NCI-H2171 treated with DMSO at 0.1 percent for 48 hours (cell line): ENCODE measurements at places on chromosomes 2 and 18.
A peak's percentile ranks its signal among the peaks of the same experiment; 100 is the strongest.

- DNase-seq, result no peak
These were observed 493.7 kb upstream of the CDH7 start for GRCh38 chr18:65257149-65257548.

- DNase-seq, result no peak
These were observed 224.1 kb downstream of the SS18 start for GRCh38 chr18:25866331-25866730.

DNA sequence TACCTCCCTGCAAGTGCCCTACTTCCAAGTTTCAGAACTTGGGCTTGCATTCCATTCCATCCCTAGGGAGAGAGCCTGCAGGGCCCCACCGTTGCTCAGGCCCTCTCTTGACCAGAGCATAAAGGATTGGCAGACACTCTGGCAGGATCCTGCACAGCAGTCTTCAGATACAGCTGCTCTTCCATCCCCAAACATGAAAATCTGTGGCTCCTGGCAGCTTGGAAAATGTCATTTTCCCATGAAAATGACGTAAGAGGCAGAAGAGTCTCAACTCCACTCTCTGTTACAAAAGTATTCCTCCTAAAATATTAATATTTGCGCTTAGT lies 162.6 kb downstream of the GFPT1 start:
- peak; percentile 85 for DNase-seq

- DNase-seq, result no peak
These were observed 39.0 kb upstream of the SLC35F5 start for GRCh38 chr2:113795405-113795920.

DNA sequence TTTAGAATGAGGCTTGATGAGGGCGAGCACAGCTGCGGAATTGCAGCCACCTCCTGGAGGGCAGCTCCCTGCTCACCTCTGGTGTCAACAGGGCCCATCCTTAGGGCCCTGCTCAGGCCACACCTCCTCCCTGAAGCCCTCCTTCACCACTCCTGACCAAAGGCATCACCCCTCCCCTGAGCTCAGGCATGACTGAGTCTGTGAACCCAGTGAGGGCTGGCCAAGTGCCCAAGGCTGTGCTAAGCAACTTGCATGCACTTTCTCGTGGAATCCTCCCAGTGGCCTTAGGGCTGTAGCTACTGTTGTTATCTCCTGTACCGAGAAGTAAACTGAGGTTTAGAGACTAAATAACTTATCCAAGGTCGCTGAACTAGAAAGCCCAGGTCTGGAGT lies 101.7 kb downstream of the KLHL29 start:
- no peak for DNase-seq

DNA sequence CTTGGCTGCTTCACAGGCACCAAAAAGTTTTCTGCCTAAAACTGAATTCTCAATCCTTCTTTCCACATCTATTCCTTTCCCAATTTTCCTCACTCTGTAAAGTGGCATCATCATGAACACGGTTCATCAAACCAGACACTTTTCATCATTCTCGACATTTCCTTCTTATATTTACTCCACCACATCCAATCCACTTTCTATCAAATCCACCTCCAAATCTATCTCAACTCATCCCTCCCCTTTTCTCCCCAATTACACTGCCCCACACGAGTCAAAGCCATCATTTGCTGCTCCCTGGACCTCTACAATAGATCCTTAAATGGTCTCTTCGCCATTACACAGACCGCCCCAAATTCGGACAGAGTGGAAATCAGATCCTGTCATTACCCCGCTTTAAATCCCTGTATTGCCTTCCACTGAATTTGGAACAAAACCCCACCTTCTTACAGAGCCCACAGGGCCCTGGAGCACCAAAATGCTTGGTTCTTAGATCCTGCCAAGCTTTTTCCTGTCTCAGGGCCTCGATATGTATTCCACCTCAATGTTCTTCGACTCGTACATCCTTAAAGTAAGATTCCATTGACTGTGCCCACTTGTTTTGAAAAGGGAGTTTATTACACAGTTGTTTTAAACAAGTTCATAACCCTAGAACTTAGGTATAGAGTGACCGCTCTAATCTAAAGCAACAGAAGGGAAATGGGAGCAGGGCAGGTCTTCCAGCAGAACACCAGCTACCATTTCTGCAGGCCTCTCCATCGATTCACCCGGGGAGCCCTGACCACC lies 856 bp downstream of the ACAA2 start:
- no peak for DNase-seq

DNA sequence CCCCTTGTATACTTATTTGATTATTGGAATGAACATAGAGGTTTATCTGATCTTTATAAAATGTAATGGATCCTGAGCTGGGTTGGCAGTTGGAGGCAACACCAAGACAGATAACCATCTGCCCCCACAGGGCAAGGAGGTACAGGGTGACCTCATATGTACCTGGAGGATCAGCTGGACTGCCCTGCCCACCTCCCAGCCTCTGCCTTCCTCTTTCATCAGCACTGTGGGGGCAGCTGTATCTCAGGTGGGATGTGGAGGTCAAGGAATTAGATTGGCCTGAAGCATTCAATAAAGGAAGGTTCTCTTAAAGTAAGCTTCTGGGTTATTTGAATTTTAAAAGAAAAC lies 92.6 kb downstream of the LYPD6 start:
- no peak for DNase-seq

- no peak for DNase-seq
These were observed 49.2 kb upstream of the DAPL1 start for GRCh38 chr2:158745866-158746382.

- DNase-seq, result no peak
These were observed 42.2 kb downstream of the CHST9 start for GRCh38 chr18:27142891-27143290.

GRCh38 chr2:56335101-56335500 lies 151.3 kb downstream of the CCDC85A start:
- no peak for DNase-seq

- DNase-seq, result peak; percentile 13
These were observed 384.4 kb downstream of the SLC4A3 start for GRCh38 chr2:220011859-220012258.

DNA sequence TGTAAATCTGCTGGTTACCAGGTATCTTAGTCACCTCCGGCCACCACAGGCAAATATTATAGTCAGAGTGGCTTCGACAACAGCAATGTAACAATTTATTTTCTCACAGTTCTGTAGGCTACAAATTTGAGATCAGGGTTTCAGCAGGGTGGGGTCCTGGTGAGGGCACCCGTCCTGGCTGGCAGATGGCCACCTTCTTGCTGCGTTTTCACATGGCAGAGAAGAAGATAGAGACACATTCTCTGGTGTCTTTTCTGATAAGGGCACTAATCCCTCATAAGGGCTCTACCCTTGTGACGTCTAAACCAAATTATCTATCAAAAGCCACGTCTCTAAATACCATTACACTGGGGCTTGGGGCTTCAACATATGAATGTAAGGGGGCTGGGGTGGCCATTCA lies 843.2 kb upstream of the FANCL start:
- no peak for DNase-seq

GRCh38 chr2:205714058-205714776 lies 31.9 kb downstream of the NRP2 start:
- DNase-seq, result no peak

DNA sequence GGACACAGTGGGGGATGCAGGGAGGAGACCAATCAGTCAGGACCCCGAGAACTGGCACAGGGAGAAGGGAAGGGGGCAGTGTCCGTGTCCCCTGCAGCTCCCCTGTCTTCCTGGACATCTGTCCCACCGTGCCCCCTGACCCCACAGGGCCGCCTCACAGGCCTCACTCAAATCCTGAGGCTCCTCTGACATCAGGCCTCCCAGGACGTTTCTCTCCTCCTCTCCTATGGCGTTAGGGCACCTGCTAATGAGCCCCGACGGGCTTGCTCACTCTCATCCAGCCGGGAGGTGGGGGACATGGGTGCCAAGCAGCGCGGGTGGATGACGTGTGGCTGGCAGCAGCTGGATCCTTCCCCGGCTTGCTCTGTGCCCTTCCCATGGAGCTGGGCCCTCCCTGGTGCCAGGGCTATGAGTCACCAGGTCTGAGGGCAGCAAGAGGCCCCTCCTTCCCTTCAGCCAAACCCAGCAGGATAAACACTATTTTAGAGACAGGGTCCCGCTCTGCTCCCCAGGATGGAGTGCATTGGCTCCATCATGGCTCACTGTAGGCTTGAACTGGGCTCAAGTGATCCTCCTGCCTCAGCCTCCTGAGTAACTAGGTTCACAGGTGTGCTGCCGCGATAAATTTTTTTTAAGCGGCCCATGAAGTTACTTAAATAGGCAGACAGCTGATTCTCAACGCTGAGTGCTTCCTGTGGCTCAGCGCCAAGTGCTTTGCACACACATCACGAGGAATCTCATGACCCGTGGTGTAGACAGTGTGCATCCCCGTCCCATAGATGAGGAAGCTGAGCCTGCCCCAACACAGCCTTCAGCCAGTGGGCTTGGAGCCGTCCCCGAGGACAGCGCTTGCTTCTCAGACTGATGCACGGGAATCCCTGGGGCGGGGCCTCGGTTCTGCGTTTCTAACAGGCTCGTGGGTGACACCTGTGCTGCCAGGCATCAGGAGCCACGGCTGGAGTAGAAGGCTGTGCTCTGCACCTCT lies 64.5 kb upstream of the HDAC4 start:
- peak; percentile 66 for DNase-seq

DNA sequence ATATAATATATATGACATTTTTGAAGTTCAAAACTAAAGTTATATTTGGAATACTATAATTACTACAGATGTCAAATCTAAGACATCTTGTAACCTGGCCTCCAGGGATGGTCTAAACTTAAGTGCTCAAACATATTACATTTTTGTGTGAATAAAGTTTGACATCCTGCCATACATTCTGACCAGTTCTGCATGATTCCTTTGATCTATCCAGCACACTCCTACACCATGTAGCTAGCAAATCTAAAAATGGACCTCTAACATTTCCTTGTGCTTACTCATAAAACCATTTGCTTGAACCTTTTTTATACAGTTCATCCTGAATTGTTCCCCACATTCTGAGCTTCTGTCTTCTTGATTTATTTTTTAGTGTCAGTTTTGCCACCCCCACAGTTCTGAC lies 294.3 kb upstream of the ZNF804A start:
- no peak for DNase-seq

DNA sequence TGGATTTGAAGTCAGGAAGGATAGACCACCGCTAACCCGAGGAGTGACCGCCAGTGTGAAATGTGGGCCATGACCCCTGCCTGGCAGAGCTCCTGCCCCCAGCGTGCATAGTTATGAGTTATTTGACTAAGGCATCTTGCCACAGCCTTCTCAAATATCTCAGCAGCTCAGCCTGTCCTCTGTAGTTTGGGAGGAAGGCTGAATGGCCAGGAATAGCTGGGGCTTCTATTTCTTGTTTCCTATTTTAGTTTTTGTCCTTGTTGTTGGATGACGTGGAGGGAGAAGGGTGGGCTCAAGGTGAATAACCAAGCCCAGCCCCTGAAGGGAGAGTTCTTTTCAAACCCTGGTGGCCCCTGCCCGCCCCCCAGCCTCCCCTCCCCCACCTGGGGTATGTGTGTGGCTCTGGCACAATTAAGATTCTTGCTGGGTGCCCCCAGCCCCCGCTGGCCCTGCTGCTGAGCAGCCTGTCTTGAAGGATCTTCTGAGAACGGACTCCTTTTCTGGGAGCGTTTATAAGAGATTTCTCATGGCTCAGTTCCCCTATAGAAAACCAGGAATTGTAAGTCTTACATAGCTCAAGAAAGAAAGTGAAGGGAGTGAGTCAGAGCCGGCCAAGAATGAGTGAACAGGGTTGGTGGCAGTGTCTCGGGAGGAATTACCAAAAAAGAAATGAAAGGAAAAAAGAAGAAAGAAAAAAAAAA lies 157.4 kb downstream of the GLI2 start:
- no peak for DNase-seq

DNA sequence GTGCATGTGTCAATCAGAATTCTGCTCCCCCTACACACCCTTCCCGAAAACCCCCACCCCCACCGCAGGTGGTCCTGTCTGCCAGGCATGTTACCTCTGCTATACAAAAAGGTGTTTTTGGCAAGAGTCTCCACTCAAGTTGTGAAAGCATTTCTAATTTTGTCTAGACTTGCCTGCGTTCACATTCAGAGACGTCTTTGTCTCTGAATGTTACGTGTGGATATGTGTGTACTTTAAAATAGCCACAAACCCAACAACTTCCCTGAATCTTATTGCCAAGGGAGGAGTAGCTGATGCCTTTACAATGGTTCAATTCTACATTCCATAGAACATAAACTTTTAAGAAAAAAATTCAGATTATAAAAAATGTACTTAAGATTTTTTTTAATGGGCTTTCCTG lies 66.6 kb downstream of the ITGA4 start:
- peak; percentile 74 for DNase-seq

- DNase-seq, result no peak
These were observed 1621.1 kb downstream of the LRP1B start for GRCh38 chr2:140509765-140510164.

GRCh38 chr18:22765896-22766295 lies 167.2 kb upstream of the RBBP8 start:
- DNase-seq, result no peak

GRCh38 chr2:71474116-71474743 lies 20.9 kb downstream of the DYSF start:
- DNase-seq, result no peak

DNA sequence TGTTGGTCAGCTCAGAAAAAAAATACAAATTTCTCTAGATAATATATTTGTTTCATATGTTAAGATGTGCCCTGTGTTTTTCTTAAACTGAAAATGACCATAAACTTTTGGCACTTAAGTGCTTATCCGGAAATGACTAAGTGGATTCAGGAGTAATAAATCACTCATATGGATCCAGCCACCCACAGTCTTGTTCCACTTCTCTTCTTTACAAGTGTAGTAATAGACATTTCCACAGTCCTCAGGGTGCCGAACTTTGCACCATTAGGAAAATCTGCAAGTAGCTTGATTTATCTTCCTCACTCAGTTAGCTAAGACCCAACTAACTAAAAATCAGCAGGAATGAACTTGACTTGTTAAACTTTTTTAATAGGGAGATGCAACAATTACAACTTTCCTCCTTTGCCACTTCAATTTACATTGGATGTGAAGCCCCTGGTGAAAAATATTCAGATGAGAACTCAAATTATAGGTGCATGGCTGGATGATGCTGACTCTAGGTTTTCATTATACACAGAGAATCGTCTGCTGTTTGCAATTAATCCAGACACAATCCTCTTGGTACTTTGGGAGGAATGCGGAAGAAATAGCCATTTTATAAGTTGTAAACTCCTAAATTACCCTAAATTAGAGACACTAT lies 322.5 kb downstream of the ARHGAP15 start:
- no peak for DNase-seq

DNA sequence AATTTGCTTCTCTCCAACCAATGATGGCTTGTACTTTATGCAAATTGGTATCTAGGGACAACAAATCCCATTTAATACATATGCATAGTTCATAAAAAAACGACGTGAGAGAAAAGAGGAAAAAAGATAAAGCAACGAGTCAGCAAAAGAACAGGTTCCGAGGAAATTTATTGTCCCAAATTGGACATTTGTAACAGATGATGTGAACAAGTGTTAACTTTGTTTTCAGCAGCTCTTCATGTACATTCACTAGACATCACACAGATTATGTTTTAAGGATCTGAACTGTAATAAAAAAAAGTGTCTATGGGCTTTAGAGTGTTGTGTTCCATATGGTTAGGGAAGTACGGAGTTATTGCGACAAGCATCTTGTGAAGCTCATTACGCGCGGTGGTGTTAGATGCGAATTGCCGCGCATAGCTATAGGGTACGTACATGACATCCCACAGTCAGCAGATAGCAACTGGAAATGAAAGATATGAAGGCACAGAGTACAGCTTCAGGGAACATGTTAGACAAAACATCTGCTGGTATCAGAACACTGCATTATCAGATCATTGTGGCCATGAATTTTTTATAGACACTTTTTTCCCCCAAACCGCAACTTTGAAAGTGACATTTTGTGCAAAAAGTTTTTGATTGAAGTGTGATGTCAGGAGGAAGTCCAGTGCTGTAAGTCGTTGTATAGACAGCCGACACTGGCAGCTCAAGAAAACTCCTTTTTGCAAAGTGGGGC lies 1073.1 kb upstream of the FANCL start:
- DNase-seq, result no peak

GRCh38 chr18:61889541-61889940 lies 3.3 kb downstream of the RNF152 start:
- no peak for DNase-seq
